ENCODE measurements at places on chromosomes 3 and 15.
A peak's percentile ranks its signal among the peaks of the same experiment; 100 is the strongest.

GRCh38 chr3:37941608-37942508 lies 48.7 kb upstream of the VILL start:
- no peak for DNase-seq

GRCh38 chr3:176183181-176183580 lies 1014.1 kb downstream of the TBL1XR1 start:
- no peak for DNase-seq

DNA sequence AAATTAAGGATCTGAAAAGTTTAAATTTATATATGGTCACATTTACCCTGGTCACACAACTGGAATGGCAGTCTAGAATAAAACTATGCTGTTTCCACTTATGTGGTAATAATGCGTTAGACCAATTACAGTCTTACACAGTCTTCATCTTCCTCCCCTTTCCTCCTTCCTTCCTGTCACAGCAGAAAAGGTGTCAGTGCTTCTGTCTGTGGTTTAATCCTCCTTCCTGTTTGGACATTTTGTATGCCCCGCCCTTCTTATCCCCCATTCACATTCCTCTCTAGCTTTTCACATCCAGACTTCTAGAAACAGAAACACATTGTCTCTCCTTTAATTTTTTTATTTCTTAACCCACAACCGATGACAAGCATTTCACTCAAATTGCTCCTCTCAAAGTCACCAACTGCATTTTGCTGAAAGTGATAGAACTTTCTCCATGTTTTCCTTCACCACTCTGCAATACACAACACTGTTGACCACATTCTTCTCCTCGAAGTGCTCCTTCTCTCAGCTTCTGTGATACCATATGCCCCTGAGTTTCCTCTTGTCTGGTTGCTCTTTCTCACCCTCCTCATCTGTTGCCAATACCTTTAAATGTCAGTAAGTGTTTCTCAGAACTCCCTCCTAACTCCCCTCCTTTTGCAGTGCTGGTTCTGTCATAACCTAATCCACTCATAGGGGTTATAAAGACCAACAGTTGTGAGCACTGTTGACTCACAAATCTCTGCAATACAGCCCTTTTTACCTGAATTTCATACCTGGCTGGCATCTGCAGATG lies 271.6 kb downstream of the UBE2E2 start:
- no peak for DNase-seq

DNA sequence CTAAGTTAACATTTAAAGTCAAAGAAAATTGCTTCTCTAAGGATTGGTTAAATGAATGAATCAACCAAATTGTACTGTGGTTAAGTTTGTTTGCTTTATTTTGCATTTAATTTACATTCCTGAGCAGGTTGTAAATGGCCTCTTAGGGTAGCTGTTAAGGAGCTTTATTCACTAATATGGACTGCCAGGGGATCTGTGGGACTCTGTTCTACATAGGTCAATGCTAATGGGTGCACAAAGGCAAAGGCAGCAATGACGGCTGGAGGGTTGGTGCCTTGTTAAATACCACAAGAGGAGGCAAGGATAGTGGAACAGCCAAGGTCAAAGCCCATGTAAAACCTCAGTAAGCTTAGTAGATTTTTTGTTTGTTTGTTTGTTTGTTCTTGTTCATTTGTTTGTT lies 89.3 kb upstream of the P2RY1 start:
- DNase-seq = no peak

GRCh38 chr3:8761866-8762265 lies 7.5 kb downstream of the OXTR start:
- DNase-seq = no peak

DNA sequence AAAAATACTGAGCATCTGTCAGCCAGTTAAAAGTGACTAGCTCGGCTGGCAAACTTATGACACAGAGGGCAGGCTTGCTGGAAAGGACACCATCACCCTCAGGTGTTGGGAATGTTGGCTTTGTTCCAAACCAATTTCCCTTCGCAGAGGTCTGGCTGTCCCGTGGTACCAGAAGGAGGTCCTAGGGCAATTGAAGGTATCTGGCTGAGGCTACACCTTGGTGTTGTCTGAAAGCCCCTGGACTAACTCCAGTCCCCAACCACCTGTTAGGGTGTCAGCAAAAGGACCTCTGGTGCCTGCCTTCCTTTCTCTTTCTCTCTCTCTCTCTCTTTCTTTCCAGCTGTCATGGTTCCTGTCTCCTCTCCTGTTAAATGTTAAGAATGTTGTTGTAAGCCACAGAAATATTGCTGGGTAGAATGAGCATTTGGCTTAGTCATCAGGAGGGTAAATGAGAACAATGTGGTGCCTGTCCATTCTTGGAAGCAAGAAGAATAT lies 12.5 kb downstream of the PRR20G start:
- DNase-seq = no peak

DNA sequence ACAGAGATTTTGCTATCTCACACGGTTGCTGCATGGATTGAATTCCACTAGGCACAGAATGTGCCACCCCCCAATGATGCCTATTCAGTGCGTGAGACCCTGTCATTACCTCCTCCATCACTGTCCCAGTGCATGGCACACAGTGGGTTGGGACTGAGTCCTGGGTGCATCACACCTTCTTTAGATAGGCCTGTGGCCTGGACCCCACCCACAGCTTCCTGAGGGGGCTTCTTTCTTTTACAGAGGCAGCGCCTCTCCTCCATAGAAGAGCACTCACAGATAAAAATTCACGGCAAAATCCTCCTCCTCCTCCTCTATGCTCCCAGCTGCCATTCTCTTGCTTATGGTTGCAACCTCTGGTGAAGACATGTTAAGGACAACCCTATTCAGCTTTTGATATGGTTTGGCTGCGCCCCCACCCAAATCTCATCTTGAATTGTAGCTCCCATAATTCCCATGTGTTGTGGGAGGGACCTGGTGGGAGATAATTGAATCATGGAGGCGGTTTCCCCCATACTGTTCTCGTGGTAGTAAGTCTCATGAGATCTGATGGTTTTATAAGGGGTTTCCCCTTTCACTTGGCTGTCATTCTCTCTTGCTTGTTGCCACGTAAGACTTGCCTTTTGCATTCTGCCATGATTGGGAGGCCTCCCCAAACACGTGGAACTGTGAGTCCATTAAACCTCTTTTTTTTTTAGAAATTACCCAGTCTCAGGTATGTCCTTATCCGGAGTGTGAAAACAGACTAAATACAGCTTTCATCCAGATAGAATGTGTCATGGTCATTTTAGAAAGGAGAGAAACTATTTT lies 147.6 kb downstream of the KLF13 start:
- DNase-seq = no peak

GRCh38 chr15:38208206-38208605 lies 44.4 kb upstream of the SPRED1 start:
- DNase-seq = no peak

GRCh38 chr3:124281453-124282316 lies 289.8 kb upstream of the ROPN1 start:
- no peak for DNase-seq

DNA sequence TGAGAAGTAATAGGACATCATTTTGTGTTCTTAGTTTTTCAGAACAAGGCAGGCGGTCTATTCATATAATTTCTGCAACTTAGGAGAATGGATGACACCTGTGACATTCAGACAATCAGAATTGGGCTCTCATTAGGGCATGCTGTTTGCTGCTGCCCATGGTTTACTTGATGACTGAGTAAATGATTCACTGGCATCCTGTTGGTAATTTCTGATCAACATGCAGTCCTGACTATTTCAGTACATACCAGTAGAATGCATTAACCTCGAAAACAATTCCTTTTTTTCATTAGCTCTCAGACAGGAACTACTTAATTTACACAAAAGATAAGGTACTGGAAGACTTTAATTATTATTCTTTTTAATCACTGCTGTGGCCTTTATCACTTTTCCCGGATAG lies 641.6 kb downstream of the NSUN3 start:
- DNase-seq = no peak

DNA sequence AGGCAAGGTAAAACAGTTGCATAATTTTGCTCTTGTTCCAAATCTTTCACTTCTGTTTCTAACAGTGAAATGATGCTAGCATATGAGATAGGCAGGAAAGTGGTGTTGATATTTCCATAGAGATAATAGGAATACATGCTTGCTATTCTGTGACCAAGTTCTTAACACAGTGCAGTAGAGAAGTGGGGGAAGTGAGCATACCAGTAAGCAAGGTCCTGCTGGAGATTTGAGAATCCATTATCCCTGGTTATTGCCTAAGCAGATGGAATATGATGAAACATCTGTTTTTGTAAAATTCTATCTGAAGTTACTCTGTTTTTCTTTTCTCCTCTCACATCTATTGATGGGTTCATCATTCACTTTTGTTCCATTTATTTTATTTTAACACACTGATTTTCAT lies 28.7 kb downstream of the USP8 start:
- no peak for DNase-seq

GRCh38 chr15:31298707-31299172 lies 27.9 kb upstream of the KLF13 start:
- DNase-seq = peak; percentile 91

DNA sequence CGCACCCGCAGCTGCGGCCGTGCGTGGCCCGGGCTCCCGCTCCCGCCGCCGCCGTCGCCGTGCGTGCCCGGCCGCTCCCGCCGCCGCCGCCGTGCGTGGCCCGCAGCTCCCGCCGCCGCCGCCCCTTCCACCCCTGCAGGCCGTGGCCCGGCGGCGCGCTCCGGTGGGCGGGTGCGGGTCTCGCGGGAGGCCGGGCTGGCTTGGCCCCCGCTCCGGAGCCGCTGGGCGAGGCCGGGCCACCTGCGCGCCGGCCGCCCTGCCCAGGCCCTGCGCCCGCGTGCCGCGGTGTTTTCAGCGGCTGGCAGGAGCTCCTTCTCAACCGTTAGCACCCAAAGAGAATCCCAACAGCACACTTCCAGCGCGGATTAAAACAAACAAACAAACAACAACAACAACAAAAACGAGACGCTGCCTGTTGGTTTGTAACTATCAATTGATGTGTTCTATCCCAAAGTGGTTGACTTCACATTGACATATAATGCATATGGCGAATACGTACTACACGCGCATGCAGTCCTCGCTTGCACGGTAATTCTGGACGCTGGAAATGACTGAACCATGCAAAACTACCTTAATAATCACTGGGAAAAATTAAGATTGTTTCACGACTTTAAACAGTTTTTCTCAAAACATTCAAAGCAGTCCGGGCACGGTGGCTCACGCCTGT lies 113.7 kb upstream of the GOLGA8J start:
- DNase-seq = no peak

GRCh38 chr3:107001635-107002034 lies 375.6 kb upstream of the CCDC54 start:
- no peak for DNase-seq

- DNase-seq = no peak
Observed at GRCh38 chr15:30924353-30924752, 20.6 kb downstream of the FAN1 start.

DNA sequence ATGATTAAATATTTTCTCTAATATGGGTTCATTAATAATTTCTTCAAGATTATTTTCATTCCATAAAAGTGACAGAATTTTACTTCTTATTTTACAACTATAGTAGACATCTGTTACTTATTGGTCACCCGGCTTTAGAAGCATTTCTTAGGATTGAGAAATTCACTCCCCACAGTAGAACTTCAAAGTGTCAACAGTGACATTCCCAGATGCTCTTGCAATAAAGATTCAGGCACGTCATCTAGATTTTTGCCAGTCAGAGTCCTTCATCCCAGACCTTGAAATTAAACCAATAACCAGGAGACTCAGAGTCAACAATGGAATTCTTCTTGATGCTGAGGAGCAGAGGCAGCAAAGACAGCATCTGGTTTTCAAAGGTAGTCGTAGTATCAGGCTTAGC lies 190.8 kb downstream of the VGLL3 start:
- no peak for DNase-seq

GRCh38 chr3:126313580-126314304 lies 43.5 kb downstream of the KLF15 start:
- DNase-seq = no peak

- no peak for DNase-seq
Observed at GRCh38 chr3:60445446-60445845, 805.8 kb downstream of the FHIT start.

- DNase-seq = peak; percentile 43
Observed at GRCh38 chr3:36843065-36844051, 79.0 kb upstream of the DCLK3 start.

- DNase-seq = no peak
Observed at GRCh38 chr3:30943206-30943605, 48.7 kb upstream of the GADL1 start.

Measured in hematopoietic multipotent progenitor cell treated with erythropoietin and hydrocortisone succinate and interleukin-3 and kit ligand, for 15 days (in vitro differentiated cells).